Stimulated activated CD8-positive, alpha-beta memory T cell treated with anti-CD3 and anti-CD28 coated beads, Interleukin-7, amount 100 ng/mL, for 24 hours (primary cell): ENCODE measurements at places on chromosomes 7 and 10.

- no peak for DNase-seq
Measured at GRCh38 chr10:113049881-113050280, 99.8 kb downstream of the TCF7L2 start.

DNA sequence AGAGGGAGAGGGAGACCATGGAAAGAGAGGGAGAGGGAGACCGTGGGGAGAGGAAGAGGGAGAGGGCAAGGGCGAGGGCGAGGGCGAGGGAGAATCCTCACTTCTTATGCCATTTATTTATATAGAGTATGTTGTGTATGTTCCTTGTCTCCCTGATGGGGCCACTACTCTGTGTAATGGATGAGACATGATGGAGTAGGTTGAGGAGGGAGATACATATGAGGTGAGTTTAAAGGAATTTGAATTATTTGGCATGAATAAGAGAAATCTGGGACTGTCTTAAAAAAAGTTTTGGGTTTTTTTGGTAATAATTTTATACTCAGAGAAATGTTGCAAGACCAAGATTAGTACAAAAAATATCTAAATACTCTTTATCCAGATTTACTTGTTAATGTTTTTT is 20.1 kb downstream of the CCSER2 start:
- no peak for DNase-seq

GRCh38 chr10:98246911-98247805 is 20.8 kb downstream of the LOXL4 start:
- no peak for DNase-seq

DNA sequence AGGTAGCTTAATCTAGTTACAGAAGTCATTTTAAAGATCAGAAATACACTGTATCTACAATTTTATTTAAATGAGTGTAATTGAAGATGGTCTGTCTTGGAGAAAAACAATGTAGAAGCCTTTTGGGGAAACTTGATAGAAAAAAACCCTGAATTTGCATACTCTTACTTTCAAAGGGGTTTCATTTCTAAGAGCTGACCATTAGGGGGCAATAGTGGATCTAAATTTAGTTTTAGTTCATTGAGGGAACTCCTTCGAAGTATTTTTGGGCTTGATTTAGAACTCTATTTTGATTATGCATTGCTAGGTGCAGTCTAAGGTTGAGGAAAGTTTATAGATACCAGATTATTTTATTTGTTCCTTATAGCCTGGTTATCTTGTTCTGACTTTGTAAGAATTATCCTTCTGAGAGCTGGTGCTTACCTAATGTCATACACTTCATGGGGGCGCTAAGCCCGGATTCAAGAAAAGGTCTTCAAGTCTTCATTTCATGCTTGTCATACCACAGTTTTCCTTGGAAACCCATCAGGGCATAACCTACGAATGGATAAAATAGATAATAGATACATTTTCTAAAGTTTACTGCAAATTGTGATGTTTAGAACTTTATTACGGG is 69.1 kb upstream of the MXI1 start:
- no peak for DNase-seq

DNA sequence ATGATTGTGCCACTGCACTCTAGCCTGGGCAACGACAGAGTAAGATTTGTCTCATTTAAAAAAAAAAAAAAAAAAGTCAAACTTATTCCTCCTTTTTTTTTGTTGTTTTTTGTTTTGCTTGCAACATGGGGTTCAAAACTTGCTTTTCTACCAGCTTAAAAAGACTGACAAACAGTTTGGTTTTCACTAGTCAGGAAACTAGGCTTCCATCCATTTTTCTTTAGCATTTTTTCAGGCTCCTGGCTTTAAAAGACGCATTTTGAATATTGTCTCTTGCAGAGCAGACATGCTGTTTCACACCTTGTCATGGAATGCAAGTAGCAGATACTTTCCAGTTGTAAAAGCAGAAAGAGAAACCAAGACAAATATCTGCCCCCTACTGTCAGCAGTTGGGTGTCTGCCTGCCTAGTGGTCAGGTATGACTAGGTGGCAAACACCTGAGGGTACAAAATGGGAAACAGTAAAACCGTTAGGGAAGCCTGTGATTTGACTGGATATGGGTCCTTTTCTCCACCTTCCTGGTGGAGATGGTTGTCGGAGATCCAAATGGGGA is 139.9 kb downstream of the CCDC71L start:
- no peak for DNase-seq

GRCh38 chr7:142885311-142886230 is at the start of gene TRPV6:
TSS of gene TRPV6 (minus strand) at chr7:142885745.
- DNase-seq = no peak

DNA sequence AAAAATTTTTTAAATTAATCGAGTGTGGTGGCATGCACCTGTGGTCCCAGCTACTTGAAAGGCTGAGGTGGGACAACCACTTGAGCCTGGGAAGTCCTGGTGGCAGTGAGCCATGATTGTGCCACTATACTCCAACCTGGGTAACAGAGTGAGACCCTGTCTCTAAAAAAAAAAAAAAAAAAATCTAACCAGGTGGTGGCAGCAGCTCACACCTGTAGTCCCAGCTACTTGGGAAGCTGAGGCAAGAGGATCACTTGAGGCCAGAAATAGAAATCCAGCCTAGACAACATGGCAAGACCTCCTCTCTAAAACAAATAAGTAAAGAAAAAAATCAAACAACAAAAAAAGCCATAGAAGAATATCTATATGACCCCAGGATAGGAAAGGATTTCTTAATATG is 3.6 kb upstream of the MYOF start:
- no peak for DNase-seq

DNA sequence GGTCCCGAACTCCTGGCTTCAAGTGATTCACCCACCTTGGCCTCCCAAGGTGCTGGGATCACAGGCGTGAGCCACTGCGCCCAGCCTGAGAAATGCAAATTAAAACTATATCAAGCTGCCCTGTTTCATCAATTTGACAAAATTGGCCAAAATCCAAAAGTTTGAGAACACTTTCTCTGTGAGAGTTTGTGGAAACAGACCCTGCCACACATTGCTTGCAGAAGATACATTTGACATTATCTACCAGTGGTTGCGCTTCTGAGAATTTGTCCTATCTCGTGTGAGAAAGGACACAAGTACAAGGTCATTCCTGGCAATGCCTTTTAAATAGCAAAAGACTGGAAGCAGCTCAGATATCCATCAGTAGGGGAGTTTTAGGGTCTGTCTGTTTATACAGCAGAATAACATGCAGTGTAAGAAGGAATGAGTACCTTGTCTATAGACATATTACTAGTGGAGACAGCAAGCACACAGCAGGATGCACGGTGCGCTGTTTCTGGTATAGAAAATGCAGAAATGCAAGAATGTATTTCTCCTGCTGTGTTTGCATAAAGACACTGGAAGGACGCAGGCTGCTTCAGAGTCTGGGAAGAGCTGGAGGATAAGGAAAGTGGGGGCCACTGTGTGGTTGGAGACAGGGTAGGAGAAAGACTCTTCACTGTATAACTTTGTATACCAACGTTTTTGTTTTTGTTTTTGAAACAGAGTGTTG is 4.3 kb downstream of the LHPP start:
- no peak for DNase-seq

GRCh38 chr10:115572740-115573455 is 479.7 kb downstream of the ATRNL1 start:
- DNase-seq = no peak

- DNase-seq = no peak
Measured at GRCh38 chr10:62894156-62894555, 78.0 kb upstream of the EGR2 start.

GRCh38 chr7:92873776-92874175 is 37.4 kb upstream of the CDK6 start:
- DNase-seq = no peak

DNA sequence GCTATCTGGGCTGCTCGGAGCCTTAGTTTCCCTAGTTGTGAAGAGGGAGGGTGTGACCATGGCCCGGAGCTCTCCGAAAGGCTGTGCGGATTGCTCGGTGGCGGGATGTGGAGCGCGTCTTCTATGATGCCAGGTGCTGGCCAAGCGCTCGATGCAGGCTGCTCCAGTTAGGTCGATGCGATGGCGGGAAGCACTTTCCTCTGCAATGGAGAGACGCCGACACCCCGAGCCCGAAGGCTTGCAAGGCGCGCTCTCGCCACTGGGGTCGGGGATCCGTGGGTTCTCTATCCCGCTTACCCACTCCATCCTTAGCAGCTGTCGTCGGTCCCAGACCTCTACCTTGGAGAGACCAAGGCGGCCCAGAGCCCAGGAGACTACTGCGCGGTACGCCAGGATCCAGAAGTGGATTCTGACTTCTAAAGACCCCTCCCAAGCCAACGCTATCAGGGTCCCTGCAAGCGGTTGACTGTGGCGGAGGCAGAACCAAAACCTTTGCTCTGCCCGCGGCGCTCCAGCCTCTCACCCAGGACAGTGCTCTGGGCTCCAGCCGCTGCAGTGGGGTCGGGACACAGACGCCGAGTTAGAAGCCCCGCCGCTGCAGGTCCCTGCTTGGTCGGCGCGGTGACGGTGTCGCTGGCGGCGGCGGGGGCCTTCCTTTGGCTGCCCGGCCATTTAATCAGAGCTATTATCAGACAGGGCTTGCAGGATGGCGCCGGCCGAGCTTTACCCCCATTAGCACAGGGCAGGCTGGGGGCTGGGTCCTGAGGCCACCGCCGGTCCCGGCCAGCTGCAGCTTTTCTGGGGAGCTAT is 7.8 kb upstream of the TBX20 start:
- no peak for DNase-seq

GRCh38 chr7:140992422-140992821 is 22.3 kb downstream of the MRPS33 start:
- no peak for DNase-seq

- DNase-seq = no peak
Measured at GRCh38 chr10:5040781-5041470, 37.3 kb upstream of the AKR1C2 start.

DNA sequence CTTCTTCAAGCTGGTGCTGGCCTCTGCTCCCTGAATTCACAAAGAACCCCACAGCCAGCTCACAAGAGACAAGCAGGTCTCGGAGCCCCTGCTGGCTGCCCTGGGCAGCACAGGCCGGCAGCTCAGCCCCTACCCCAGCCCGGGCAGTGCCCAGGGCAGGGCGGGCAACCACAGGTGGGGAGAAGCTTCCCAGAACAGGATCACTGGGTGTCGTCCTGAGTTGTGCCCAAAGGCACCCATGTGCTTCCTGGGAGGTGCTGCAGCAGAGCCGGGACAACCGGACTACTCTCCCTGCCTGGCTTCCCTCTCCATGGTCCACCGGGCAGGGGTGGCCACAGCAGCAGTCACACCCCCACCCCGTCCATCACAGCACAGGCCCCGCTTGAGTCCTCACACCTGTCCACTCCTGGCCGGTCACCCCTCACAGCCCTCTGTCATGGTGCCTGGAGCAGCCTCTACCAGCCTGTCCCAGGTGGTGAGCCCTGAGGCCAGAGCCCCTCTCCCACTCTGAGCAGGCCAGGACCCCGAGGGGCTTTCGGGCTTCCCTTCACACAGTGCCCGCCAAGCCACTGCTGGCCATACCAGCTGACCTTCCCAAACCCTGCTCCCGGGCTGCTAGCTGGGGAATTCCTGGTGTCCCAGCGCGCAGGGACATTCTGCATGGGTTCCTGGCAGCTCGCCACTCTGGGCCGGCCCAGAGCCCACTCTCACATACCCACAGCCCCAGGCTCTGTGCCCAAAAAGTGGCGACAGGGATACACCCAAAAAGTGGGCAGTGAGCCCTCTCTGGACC is 3.1 kb downstream of the RASGEF1A start:
- no peak for DNase-seq

DNA sequence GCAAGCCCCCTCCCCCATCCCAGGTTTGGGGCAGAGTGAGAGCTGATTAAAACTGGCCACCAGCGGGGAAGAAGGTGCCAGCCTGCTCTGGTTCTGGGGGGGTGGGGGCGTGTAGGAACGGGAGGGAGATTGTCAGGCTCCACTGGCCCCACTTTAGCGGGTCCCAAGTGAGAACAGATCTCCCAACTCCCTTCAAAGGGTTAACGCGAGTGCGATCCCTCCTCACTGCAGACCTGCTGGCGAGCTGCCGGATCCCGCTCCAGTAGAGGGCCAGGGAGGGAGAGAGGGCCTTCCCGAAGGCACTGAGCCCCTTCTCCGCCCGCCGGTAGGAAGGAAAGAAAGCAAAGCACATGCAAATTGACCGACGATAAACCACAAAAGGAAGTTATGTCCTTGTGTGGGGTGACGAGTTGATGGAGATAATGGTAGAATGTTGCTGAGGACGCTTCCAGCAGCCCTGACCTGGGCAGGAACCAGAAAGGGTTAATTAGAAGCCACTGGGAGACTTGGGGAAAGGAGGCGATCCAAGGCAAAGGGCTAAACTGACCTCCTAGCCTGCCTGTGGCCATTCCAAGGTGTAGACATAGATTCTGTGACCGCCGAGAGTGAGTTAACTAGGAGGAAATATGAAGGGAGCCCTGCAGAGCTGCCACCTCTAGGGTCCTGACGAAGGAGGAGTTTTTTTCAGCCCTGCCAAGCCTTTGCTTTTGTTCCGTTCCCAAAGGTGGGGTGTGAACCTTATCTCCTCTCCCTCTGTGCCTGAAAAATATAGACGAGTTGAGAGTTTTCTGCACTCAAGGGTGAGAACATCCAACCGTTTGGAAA is 1.5 kb downstream of the NRG3 start:
- DNase-seq = no peak

DNA sequence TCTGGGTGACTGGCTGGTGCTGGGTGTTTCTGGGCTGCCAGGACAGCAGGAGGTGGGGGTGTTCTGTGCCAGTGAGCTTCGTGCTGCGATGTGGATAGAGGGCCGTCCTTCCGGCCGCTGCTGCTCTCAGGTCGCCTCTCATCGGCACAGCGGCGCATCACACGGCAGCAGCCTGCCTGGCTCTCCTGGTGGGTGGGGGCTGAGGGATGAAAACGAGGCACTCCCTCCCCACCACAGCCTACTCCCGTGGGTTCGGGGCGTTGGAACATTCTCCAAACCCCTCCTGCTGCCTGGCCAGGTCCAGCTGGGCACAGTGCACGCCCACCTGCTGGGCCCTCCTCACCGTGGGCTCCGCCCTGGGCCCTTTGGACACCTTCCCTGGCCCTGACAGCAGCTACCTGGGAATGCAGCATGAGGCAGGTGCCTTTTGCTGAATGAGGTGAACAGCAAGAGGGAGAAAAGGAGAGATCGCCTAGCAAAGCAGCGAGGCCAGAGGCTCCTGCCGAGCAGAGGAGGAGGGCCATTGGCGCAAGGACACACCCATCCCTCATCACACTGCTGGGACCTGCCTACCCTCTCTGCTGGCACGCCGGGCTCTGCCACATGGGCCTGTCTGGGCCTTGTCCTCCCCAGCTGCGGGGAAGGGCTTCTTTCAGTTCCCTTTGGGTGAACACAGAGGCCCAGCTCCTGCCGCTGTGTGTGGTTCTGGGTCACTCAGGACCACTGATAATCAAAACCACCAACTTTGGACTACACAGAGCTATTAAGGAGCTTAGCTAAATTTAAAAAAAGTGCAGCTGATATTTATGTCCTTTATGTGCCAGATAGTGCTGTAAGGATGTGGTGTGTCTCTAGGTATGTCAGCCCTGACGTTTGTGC is 33.4 kb downstream of the INPP5A start:
- DNase-seq = no peak

DNA sequence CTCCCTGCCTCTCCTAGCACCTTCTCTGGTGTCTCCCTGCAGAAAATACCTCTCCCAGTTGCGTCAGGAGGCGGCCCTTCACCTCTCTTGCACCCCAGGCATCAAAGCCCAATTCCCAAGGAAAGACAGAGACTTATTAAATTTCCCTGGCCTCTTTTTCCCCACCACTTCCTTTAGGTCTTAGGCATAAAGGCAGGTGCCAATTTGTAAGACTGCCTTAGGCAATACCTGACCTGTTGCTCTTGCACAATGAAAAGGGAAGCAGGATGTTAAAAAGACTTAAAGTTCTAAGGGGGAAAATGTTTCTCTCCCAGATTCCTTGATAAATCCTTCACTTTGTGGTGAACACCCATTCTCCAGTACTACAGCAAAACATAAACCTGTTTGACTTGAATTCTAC is 186.7 kb downstream of the SLC25A13 start:
- DNase-seq = no peak
